ENCODE measurements at places on chromosomes 6 and 20.

- DNase-seq, result no peak
These were observed 21.3 kb upstream of the HIVEP2 start for GRCh38 chr6:142966294-142966693.

DNA sequence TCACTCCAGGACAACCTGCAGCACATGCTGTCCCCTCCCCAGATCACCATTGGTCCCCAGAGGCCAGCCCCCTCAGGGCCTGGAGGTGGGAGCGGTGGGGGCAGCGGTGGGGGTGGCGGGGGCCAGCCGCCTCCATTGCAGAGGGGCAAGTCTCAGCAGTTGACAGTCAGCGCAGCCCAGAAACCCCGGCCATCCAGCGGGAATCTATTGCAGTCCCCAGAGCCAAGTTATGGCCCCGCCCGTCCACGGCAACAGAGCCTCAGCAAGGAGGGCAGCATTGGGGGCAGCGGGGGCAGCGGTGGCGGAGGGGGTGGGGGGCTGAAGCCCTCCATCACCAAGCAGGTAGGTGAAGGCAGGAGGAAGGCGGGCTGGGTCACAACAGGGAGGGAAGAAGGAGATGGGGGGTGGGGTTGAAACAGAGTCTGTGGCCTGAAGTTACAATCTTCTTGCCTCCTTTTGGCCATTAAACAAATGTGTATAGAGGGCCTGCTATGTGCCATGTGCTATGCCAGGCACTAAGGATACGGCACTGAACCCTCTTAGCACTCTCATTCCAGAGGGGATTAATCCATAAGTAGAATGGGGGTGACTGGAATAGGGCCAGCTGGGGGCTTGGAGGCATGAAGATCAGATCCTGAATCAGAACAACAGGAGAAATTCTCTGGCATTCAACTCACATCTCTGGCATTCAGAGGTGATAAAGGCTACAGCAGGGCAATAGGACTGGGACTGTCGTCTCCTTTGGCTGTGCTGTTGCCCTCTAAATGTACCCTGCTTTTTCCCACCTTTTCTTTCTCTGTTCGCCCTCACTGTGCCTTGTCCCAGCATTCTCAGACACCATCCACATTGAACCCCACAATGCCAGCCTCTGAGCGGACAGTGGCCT lies 10.5 kb upstream of the ZBTB9 start:
- DNase-seq, result no peak

DNA sequence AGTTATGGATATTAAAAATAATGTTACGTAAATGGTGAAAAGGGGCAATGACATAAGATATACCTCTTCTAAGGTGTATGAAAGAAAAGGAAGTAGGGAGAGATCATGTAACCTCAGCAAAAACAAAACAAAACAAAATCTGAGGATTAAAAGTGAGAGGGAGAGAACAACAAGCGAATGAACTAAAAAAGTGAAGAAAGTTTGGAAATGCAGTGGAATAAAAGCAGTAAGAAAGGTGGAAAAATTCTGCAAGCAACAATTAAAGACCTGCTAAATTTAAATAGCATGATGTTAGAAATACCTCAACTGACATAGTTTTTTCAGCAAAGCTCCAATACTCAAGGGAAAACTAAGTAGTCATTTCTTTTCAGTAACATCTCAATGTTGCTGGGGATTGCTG lies 48.0 kb downstream of the PHIP start:
- no peak for DNase-seq

GRCh38 chr20:24420567-24420966 lies 48.9 kb upstream of the SYNDIG1 start:
- DNase-seq, result no peak

- no peak for DNase-seq
These were observed 439.3 kb upstream of the SULF2 start for GRCh38 chr20:48224533-48225050.

- DNase-seq, result no peak
These were observed 121.0 kb downstream of the TRDN start for GRCh38 chr6:123515715-123516114.

DNA sequence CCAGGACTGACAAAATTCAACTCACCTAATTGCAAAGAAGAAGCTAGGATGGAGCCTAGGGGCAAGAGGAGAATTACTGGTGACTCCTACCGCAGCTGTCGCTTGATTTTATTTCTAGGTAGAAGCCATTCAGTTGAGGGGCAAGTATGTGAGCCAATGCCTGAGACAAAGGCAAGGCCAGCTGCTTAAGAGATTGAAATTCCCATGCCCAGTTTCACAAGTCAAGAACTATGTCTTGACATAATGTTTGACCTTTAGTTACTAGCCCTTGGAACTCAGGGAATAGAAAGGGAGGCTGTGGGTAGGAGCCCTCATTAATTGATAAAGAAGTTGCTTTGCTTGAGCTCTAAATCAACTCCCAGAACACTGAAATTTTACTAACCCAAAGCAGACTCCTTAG lies 54.0 kb downstream of the GPR63 start:
- DNase-seq, result no peak

Data from stimulated activated CD4-positive, alpha-beta T cell treated with anti-CD3 and anti-CD28 coated beads, TNF-alpha, amount 100 ng/mL, for 24 hours (primary cell).